ENCODE measurements at places on chromosomes 3 and 15.

- ATAC-seq, result no peak
Measured at GRCh38 chr15:95091444-95091843, 860.1 kb downstream of the MCTP2 start.

DNA sequence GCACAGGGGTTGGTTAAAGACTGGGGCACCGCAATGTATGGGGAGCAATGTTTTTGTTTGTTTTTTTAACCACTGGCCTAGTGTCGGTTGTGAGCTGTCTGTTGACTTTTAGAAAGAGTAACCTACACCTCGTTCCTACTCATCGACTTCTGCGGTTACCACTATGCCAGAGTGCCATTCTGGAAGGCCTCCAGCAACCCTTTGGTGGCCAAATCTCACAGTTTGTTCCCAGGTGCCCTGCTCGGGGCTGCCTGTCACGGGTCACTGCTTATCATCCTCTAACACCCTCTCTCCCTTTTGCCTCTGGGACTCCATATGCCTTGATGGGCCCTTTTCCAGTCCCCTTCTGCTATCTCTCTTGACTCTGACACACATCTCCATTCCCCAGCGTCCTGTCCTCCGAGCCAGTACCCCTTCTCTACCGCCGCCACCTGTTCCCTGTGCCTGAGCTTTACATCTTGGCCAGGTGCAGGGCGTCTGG is 290.4 kb upstream of the C2CD4B start:
- ATAC-seq, result no peak

GRCh38 chr3:107913701-107914100 is 177.1 kb downstream of the CD47 start:
- no peak for ATAC-seq

DNA sequence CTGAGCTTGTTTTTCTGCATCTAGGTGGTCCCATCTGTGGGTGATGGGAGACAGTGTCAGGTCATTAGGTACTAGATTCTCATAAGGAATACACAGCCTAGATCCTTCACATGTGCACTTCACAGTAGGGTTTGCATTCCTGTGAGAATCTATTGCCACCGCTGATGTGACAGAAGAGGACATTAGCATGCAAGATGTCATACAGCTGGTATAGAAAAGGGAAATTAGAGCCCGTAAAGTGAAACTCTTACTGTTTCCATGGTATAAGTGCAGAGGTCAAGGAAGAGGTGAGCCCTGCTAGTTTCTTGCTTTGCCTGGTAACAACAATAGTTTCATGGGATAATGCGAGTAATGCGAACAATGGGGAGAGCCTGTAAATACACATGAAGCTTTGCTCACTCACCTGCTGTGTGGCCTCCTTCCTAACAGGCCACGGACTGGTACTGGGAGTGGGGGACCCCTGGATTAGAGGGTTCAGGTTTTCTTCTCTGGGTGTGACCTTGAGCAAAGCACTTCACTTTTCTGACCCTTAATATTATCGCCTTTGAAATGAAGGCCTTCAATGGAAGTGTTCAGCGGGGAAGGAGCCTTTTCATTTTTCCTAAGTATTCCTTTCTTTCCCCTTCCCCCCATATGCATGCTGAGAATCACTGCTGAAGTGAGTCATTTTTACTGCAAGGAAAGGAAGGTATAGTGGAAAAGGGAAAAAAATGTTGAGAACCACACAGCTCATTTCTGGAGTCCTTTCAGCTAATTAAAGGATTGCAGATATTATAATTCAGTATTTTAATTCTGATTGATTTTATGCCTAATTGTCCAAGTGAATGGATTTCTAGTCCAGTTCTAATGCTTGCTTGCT is 286.4 kb downstream of the UBE2E2 start:
- peak; percentile 47 for ATAC-seq

DNA sequence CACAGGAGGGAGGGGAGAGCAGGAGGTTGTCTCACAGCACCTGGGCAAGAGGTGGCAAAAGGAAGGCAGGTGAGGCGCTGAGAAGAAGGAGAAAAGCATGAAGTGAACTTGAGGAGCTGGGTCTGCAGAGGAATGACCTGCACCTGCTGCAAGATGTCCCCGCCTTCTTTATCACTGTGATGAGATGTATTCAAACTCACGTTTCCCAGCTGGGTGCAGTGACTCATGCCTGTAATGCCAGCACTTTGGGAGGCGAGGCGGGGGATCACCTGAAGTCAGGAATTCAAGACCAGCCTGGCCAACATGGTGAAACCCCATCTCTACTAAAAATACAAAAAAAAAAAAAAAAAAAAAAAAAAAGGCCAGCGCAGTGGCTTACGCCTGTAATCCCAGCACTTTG is 22.2 kb upstream of the ZNF710 start:
- no peak for ATAC-seq

DNA sequence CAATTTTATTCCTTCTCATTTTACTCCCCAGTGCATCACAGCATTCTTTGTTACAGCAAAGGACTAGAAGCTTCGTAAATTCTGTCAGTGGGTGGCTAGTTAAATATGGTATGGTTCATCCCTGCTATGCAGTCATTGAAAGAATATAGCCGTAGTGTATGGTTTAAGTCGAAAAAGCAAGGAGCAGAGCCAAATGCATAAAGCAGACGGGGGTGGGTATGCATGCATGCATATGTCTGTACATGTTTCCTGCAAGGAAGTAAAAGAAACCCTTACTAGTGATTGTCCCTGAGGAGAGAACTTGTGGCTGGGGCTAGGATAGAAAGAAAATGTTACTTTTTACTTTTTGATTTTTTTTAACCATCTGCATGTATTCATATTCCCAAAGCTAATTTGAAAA is 19.9 kb downstream of the RBP2 start:
- no peak for ATAC-seq

DNA sequence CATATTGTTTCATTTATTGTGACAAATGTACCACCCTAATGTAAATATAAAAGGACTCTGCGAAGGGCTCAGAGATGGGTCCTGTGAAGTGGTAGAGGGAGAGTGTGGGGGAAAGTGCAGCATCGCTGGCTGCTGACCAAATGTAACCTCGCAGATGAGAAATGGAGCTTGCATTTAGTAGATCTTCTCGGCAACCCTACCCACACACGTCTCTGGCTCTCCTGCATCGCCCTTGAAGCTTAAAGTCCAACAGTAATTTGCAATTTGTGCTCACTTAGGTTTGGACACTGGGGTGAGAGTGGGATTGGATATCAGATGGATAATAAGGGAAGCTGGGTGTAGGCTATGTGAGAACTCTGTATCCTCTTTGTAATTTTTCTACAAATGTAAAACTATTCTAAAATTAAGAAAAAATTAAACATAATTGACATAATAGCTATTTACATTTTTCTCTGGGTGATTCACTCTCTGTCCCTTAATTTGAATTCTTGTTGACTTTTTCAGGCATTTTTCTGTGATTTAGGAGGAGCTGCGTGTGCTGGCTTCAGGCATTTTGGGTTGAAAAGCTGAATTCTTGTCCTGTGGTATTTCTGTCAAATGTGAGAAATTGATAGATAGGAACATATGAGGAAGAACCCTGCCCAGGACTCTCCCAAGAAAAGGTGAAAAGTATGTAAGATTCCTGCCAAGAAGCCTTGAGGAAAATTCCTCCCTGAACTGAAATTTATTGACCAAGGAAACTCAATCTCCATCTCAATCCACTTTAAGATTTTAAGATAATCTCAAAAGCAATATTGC is 524.7 kb upstream of the MCTP2 start:
- no peak for ATAC-seq

- ATAC-seq, result no peak
Measured at GRCh38 chr3:58531956-58532355, 5.0 kb downstream of the ACOX2 start.

DNA sequence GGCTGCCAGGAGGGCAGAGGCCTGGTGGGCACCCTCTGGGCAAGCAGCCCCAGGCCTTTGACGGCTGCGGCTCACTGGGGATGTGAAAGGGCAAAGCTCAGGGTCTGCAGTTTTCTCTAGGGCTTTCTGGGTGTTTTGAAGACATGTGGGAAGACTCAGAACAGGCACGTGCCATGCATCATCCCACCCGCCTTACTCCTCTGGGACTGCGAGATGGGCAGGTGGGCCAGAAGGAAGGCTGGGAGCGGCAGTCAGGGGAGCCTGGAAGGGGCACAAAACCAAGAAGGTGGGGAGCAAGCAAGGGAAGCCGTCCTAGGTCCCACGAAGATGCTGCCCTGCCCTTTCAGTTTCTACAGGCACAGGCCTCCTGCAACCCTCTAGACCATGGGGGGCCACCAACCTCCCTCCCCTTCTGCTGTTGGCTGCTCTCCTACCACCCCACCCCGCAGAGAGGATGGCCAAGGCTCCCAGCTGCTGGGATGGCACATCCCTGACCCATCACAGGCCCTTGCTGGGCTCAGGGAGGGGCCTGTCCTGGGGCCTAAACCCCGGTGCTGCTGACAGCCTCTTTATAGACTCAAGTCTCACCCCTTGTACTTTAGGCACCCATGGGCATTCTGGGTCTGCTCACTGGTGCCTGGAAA is 71.8 kb upstream of the CTSH start:
- ATAC-seq, result no peak

- ATAC-seq, result no peak
Measured at GRCh38 chr15:70339571-70340493, 242.1 kb upstream of the TLE3 start.

DNA sequence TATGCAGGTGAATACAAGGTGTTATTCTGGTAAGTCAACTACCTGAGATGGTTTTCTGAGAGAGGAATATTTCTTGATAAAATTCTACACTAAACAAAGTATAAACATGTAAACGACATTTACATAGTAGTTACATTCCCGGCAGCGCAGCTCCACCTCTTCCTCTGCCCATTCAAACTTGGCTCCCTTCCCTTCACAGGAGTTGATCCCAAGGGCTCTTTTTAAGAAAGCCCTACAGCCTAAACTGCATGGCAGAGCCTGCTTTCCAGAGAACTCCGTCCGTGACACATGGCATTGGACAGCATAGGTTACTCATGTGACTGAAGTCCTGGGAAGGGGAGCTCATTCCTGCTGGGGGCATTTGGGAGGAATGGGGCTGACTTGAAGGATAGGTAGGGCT is 22.0 kb upstream of the LCTL start:
- no peak for ATAC-seq

DNA sequence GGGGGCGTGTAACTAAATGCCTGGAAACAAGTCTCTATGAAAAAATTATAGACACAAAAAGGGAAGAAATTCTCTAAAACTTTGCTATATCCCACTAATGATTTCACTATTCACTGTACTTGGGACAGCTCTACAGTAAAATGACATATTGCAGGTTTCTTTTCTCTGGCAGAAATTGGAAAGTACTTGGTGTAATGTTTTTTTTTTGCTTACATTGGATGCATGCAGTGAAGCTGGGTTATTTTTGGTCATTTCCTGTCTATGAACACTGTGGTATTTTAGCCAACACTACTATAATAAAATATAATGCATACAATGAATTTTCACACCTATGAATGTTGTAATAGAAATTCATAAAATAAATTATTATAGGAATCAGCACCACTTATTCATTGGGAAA is 109.7 kb downstream of the LRRC49 start:
- no peak for ATAC-seq

DNA sequence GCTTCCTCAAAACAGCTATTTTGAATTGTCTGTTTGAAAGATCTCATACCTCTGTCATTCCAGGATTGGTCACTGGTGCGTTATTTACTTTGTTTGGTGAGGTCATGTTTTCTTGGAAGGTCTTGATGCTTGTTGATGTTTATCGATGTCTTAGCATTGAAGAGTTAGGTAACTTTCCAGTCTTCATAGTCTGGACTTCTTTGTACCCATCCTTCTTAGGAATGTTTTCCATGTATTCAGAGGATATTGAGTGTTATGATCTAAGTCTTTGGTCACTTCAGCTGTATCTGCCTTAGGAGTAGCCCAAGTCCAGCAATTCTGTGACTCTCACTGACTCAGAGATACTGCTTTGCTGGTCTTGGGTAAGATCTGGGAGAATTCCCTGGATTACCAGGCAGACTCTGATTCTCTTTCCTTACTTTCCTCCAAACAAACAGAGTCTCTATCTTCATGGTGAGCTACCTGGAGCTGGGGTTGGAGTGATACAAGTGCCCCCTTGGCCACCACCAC is 398.6 kb downstream of the ZIC4 start:
- no peak for ATAC-seq

GRCh38 chr15:77529394-77530159 is 103.1 kb downstream of the LINGO1 start:
- ATAC-seq, result no peak

DNA sequence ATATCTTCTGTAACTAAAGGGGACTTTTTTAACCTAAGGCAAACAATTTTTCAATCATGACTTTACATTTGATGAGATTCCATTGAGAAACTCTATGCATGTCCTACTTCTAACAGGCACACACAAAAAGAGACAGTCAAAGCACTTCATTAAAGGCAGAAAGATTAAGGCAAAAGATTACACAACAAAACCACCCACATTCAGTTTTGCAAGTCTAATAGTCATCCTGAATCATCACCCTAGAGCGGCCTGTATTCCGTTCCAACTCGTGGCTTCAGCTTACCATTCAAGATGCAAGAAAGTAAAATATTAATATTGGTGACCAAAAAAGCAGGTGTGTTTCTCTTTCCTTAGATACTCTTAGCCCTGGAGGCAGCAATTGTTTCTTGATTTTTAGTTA is 205.9 kb downstream of the P3H2 start:
- no peak for ATAC-seq

DNA sequence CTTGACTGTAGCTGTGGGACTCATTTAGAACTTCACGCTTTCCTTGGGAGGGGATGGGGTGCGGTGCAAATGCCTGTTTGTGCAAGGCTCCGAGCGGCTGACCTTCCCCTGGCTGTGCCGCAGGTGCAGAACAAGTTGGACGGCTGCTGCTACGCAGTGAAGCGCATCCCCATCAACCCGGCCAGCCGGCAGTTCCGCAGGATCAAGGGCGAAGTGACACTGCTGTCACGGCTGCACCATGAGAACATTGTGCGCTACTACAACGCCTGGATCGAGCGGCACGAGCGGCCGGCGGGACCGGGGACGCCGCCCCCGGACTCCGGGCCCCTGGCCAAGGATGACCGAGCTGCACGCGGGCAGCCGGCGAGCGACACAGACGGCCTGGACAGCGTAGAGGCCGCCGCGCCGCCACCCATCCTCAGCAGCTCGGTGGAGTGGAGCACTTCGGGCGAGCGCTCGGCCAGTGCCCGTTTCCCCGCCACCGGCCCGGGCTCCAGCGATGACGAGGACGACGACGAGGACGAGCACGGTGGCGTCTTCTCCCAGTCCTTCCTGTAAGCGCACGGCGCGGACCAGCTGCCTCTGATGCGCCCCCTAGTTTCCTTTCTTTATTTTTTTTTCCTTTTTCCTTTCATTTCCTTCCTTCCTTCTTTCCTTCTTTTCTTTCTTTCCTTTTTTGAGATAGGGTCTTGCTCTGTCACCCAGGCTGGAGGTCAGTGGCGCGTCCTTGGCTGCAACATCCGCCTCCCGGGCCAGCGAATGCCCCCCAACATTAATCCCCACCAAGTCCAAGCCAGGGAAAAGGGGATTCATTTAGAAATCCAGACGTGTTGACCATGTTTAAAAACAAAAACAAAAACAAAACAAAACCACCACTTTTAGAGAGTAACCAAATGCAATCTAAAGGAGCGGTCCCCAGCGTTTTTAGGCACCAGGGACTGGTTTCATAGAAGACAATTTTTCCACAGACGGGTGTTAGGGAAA is 42.7 kb downstream of the EIF2AK4 start:
- no peak for ATAC-seq

Data from stimulated activated memory B cell treated with anti-CD40 and anti-IgM and Interleukin-4, amounts not matched to agents 10 μg/mL and 1 μg/mL and 100 μg/mL, for 72 hours (primary cell).